Stomach (tissue), 19 donors: ENCODE measurements at places on chromosomes 6 and 20. TPM values are rescaled to one million over a fixed set of nuclear protein-coding genes. Genes with fewer than 3 reads are reported as not detected.

GRCh38 chr20:22720206-22720605 is 135.8 kb upstream of the FOXA2 start:
- DNase-seq: no peak

- no peak for DNase-seq
Observed at GRCh38 chr6:21186479-21187055, 407.0 kb upstream of the SOX4 start.

GRCh38 chr6:157172231-157172701 is 151.1 kb downstream of the TMEM242 start:
- DNase-seq: no peak

DNA sequence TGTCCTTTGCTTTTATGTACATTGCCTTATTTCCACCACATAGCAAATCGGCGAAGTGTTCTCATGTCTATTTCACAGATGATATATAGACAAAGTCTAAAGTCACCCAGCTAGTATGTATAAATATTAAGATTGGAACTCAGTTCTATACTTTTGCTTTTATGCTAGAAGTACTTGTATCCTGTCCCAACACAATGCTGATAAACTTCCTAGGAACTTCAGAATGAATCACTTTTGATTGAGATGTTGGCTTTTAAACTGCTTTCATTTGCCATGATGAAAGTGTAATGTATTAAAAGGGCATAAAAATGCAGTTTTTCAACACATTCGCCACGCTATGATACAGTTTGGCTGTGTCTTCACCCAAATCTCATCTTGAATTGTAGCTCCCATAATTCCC is 50.8 kb downstream of the GCLC start:
- no peak for DNase-seq

- no peak for DNase-seq
Observed at GRCh38 chr6:138372711-138373463, 4.8 kb upstream of the SMIM28 start.

GRCh38 chr6:5351552-5352210 is 90.4 kb downstream of the FARS2 start:
- no peak for DNase-seq

DNA sequence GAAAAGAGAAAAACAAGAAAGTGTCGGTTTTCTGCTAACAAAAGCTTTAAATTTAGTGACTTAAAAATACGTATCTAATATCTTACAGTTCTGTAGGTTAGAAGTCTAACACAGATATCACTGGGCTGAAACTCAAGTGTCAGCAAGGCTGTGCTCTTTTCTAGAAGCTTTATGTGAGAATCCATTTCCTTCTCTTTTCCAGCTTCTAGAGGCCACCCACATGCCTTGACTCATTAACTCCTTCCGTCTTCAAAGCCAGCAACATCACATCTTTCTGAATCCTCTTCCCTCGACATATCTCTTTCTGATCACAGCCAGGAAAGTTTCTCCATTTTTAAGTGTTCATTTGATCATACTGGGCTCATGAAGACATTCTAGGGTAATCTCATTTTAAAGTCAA is 262.0 kb downstream of the MAFB start:
- DNase-seq: no peak

GRCh38 chr6:87922947-87923330 is 124.7 kb upstream of the SPACA1 start:
- DNase-seq: no peak

DNA sequence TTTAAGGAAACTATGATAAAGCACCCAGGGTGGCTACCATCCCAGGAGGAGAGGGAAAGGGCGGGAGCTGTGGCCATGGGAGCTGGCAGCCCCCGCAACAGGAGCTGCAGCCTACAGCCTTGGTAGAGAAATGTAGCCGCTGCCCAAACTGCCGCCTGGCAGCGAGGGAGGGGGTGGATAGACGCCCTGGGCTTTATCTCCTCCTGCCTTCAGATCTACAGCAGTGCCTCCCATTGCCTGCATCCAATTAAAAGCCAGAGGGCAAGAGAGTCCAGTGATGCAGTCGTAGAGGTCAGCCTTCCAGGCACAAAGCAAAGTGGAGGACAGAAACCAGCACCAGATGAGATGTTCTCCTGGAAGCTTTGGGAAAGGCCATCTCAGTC is 35.0 kb upstream of the ZFAND3 start:
- DNase-seq: peak; percentile 36

GRCh38 chr20:35539756-35540212 is 2.1 kb upstream of the ERGIC3 start:
- peak; percentile 91 for DNase-seq

DNA sequence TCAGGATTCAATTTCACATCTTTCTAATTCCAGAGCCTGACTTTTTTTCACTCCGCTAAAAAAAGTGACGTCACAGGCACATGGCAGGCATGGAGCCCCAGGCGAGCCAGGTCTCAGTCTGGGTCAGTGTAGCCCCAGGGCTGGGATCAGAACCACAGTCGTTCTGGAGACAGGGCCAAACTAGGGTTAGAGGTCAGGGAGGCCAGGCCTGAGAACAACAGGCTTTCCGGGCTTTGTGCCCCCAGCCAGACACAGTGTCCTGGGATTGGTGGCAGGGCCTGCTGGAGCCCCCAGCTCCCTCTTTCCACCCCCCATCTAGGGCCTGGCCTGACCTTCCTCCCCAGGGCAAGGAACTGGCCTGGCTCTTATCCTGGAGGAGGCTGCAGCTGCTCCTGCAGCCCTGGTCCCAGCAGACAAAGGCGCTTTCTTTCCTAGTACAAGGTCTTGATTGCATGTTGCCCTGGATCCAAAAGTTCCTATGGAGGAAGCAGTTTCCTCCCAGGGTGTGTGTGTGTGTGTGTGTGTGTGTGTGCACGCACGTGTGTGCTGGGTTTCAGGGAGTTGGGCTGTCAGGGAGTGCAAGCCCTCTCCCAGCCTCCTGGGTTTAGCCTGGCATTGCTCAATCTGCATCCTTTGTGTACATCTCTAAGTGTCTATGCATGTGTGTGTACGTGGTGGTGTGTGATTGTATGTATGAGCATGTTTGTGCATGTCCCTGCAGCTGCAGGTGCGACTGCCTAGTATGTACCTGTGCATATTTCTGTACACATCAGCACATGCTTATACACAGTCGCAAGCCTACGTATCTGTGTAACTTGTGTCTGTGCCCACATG is 26.5 kb upstream of the EMILIN3 start:
- DNase-seq: peak; percentile 32

- DNase-seq: no peak
Observed at GRCh38 chr6:69216127-69216526, 580.7 kb downstream of the LMBRD1 start.

DNA sequence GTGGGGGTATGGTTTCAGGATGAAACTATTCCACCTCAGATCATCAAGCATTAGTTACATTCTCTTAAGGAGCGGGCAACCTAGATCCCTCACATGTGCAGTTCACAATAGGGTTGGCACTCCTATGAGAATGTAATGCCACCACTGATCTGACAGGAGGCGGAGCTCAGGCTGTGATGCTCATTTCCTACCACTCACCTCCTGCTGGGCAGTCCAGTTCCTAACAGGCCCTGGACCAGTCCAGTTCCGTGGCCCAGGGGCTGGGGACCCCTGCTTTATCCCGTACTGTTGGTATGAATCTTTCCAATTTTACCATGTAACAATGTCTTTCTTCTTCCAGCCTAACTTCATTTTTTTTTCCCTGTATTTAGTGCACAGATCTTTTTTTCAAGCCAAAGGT is 94.9 kb downstream of the OGFRL1 start:
- no peak for DNase-seq

DNA sequence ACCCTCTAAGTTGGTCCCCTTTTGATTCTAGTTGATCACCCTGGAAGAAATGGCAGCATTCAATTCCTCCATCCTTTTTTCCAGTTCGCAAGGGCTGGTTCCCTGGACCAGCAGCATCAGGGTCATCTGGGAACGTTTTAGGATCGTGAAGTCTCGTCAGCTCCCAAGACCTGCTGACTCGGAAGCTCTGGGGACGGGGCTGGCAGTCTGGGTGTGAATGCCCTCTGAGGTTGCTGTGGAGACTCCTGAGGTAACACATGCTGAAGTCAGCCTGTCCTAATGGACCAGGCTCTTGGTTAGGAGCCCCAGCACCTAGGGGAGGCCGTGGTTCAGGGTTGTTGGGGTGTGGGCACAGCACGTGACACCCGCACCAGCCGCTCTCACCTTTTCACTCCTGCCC is 164.1 kb downstream of the SYNDIG1 start:
- DNase-seq: no peak

GRCh38 chr20:2103461-2104153 is 2.0 kb downstream of the STK35 start:
- no peak for DNase-seq

- DNase-seq: no peak
Observed at GRCh38 chr20:2814076-2814475, 711 bp upstream of the C20orf141 start.

DNA sequence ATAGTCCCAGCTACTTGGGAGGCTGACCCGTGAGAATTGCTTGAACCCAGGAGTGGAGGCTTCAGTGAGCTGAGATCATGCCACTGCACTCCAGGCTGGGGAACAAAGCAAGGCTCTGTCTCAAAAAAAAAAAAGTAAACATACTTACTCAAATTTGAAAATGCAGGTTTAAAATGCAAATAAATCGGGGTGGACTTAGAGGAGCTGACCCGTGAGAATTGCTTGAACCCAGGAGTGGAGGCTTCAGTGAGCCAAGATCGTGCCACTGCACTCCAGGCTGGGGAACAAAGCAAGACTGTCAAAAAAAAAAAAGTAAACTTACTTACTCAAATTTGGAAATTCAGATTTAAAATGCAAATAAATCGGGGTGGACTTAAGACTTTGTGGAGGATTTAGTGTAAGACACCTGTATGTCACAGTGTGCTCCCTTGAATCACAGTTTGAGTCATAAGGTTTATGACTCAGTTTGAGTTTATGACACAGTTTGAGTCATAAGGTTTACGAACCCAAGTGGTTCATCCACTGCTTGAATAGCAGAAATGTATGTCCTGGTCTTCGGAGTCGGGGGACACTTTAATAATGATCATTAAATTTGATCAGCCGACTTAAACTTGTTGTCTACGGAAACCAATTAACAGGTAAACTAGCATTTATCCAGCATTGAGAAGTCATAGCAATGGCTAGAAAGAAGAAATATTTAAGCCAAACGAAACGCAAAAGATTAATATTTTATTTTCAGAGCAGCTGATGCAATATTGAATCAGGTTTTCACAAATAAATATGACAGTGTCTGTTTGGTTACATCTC is 6.8 kb upstream of the MRPS10 start:
- no peak for DNase-seq

DNA sequence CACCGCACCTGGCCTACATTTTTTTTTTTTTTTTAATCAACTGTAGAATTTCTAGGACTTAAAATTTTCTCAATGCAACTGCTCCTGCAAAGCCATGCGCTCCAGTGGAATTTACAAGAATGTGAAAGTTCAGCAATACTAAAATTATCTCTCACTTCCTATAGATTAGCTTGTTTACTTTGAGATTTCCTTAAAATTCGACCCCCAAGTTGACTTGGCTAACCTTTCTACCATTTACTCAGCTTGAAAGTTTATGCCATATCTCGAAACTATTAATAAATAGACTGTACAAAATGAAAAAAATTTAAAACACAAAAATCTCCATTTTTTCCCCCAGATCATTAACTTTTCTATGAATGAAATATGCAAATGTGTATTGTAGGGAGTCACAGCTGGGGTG is 64.3 kb downstream of the ZBTB2 start:
- no peak for DNase-seq

DNA sequence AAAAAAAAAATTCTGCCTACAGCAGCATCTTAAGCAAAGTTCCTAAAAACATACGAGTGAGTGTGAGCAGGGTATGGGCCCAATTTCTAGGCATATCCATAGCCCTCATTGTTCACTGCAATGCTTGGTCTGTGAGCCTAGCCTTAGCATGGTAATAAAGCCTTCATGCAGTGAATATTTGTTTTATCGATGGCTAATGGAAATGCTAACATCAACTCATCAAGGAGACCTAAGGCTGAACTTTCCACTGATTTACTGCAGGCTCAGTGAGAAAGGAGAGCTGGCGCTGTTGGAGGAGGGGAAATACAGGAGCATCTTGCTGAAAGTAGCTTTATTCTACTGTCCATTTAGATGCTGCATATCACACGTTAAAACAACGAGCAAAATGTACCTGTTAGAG is 139.6 kb upstream of the DTNBP1 start:
- DNase-seq: no peak

GRCh38 chr20:34506480-34506879 is 9.7 kb upstream of the DYNLRB1 start:
- no peak for DNase-seq

DNA sequence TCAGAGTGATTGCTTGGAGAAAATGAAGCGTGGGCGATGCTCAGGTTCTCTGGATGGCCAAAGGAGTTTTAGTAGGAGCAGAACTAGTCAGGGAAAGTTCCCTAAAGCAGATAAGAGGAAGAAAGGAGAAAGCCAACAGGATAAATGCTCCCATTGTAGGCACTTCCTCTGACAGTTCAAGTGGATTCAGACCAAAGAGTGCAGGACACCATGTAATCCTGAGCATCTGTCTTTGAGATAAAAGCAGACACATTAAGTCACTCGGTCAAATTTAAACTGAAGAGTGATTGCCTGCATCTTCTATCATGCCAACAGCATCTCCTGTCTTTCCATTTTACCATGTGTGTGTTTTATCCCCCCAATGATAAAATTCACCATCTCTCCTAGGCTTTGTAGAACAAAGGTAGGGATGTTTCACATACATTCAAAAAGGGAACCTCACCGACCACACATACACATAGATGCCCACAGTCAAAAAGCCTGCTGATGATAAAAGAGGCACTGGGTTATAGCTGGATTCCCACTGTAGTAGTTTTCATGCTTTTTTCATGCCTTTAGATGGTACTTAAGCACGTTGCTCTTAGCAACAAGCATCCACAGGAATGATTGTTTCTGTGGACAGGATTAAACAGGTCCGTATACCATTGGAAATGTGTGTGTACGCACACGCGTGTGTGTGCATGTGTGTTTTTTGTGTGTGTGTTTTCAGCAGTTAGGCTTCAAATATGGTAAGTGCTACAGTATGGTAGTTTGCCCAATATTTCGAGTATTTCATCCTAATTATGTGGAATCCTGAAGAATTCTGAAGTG is 7.0 kb downstream of the GRIK2 start:
- DNase-seq: no peak

GRCh38 chr6:6368684-6369052 is 48.2 kb upstream of the F13A1 start:
- DNase-seq: no peak

Gene HLA-DQB2
- not detected for total RNA-seq

Gene UST
- 45.8 TPM for total RNA-seq

Gene DTD1
- 15.1 TPM for total RNA-seq

Gene GID8
- total RNA-seq: 29.6 TPM

Gene PNPLA1
- not detected for total RNA-seq

Gene TMC2
- not detected for total RNA-seq

Gene PPP1R16B
- total RNA-seq: 5.2 TPM

Gene EPPIN
- total RNA-seq: not detected

Gene ARHGAP40
- total RNA-seq: 4.1 TPM

Gene LAMA4
- 39.1 TPM for total RNA-seq

Gene SYNE1
- total RNA-seq: 77.2 TPM

Gene PRSS35
- not detected for total RNA-seq

Gene ABCC10
- total RNA-seq: 28.7 TPM

Gene TMEM14B
- 73.3 TPM for total RNA-seq

Gene AVP
- not detected for total RNA-seq
